Putamen (tissue), 1 donor: ENCODE measurements at places on chromosomes 7 and 10.

DNA sequence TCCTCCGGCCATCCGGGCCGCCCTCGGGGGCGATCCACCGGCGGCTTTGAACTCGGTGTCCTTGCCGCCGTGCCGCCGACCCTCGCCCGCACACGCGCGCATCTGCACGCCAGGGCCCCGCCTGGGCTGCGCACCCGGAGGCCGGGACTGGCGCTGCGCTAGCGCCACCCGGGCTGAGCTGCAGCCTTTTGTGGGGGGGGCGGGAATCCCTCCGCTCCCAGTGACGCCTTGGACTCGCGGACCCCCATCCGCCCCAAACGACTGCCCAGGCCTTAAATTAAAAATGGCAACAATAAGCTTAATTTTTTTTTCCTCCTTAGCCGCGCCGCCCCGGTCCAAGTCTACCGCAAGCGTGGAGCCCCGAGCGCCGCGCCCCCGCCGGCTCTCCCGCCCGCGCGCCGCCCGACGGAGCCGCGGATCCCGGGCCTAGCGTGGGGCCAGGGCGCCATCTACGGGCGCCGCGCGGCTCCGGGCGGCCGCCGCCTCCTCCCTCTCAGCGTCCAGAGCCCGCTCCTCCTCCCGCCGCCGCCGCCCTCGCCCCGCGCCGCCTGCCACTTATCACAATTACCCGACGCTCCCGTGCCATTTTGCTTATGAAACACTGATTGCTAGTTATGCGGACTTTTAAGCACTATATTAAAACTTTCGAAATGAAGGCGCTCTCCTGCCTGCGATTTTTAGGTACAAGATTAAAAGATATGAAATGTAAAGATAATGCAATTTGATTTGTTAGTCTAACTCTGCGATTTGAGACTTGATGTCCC lies 7.5 kb upstream of the EBF3 start:
- DNase-seq: peak; percentile 3

- no peak for DNase-seq
Observed at GRCh38 chr10:43257347-43258210, 9.3 kb downstream of the RASGEF1A start.

DNA sequence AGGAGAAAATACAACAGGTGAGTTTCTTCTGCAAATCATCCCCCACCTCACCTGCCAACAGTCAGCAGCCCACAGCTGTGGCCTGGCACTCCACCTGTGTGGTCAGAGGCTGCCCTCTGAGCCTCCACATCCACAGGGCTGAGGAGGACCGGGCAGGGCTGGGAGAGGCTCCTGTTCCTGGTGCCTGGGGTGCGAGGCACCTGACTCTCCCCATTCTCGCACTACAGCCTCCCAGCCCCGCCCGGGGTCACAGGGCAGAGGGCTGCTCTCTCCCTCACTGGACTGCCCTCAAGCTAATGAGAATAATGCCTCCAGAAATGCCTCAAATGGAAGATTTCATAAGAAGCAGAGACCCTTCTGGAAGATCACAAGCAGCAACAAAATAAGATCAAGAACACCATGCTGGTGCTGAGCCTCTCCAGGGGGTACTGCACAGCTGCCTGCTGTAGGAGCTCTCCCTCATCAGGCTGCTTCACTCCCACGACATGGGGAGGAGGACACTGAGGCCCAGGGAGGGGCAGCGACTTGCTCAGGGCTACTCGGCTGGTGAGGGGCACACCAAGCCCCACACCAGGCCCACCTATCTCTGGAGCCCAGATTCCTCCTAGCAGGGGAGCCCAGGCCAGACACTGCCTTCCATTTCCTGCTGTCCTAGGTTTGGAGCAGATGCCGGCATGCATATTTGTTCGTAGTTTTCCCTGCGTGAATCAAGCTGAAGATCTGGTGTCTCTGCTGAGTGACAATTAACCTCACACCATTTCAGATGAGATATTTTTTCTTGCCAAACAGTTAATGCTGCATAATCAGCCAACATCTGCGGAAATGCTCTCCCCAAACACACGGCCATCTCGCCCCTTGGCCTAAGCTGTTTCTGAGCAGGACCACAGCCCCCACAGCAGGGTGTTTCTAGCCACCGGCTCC lies 76.5 kb downstream of the FAM53B start:
- DNase-seq: no peak

DNA sequence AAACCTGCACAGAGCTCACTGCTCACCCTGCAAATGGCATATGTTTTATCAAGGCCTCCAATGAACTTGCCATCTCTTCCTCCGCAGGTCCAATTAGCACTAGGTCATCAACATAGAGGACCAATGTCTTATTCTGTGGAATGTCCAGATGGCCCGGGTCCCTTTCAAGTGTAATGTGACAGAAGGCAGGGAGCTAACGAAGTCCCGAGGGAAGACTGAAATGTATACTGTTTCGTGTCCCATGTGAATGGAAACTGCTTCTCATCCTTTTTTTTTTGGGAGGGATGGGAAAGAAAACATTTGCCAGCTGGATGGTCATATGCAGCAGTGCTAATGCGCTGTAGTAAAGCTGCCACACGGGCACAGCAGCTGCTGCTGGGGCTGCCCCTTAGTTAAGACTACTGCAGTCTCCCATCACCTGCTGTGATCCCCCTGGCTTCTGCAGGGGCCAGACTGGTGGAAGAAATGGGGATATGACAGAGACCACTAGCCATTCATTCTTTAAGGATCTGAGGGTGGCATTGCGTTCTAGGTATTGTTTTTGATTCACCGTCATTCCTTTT lies 61.7 kb upstream of the CCNY start:
- no peak for DNase-seq

- DNase-seq: no peak
Observed at GRCh38 chr7:142319970-142320369, 62.1 kb upstream of the PRSS58 start.

- DNase-seq: peak; percentile 39
Observed at GRCh38 chr10:1476455-1476803, 260.9 kb downstream of the ADARB2 start.

- no peak for DNase-seq
Observed at GRCh38 chr7:68969571-68969970, 628.7 kb upstream of the AUTS2 start.

DNA sequence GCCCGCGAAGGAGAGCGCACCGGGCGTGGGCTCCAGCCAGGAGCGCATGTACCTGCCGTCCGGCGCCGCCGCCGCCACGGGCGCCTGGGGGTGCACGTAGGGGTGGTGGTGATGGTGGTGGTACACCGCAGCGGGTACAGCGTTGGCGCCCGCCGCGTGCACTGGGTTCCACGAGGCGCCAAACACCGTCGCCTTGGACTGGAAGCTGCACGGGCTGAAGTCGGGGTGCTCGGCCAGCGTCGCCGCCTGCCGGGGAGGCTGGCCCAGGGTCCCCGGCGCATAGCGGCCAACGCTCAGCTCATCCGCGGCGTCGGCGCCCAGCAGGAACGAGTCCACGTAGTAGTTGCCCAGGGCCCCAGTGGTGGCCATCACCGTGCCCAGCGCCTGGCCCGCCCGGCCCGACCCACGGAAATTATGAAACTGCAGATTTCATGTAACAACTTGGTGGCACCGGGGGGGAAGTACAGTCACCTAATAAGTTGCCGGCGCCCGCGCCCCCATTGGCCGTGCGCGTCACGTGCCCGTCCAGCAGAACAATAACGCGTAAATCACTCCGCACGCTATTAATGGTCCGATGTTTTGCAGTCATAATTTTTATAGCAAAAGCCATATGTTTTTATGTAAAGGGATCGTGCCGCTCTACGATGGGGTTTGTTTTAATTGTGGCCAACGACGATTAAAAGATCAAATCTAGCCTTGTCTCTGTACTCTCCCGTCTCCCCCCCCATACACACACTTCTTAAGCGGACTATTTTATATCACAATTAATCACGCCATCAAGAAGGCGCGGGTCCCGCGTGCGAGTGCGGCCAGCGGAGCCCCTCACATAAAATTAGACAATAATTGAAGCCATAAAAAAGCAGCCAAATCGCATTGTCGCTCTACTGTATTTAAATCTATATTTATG lies at the start of gene HOXA9:
HOXA9 (minus strand) TSS at position 449 of the 907 bp plus-strand sequence; CDS start at position 369, 80 bp downstream.
- no peak for DNase-seq

DNA sequence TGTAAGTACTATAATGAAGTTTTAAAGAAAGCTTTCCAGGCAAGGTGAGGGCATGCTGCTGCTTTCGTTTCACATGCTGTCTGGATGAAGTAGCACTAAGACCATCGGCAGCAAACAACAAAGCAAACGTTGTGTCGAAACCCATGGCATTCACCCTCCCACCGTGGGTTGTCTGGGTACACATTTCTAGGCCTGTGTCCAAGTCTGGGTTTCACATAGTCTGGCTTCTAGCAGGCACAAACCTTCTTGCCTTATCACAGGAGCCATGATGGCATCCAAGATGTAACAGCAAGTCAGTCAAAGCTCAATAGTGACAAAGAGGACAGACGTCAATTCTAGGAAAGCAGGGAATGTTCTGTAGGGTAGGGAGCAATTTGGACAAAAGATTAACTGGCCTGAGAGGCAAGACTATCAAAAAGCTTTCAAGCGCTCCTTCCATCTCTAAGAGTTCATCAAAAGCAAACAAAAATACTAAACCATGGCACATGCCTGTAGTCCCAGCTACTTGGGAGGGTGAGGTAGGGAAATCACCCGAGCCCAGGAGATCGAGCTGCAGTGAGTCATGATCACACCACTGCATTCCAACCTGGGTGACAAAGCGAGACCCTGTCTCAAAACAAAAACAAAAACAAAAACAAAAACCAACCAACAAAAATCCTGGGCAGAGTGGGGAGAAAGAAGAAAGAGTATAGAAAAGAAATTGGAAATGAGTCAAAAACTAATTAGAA lies 42.7 kb downstream of the PAXIP1 start:
- peak; percentile 19 for DNase-seq

DNA sequence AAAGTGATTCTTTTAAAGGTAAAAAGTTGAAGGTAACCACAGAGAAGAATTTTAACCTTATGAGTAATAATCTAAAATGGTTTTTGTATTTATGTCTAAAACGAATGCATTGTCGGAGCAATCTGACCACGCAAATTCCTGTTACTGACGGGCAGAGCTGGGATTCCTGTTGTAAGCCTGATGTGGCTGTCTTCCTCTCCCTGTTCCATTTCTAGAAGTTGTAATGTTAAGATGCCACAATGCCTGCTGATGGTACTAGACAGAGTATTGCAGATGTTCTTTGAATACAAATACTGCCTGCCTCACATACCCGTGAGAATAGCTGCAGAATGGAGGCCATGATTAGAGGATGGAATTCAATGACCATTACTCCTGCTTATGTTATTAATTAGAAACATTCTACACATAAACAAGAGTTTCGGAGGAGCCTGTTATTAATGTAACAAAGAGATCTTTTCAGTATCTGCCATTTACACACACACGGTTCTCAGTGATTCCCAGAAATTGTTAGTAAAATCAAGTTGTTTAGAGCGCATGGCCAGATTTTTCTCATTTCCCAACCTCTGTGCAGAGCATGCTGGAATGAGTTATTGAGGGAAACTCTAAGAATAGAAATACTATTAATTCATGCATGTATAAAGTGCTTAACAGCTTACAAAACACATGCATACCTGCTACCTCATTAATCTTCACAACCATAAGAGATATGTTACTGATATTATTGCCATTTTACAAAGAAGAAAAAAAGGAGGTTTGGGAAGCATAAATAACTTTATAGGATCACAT lies 196.8 kb downstream of the PTN start:
- no peak for DNase-seq

GRCh38 chr7:147182874-147183273 lies 1066.3 kb downstream of the CNTNAP2 start:
- no peak for DNase-seq

GRCh38 chr10:1251769-1252168 lies 195.6 kb downstream of the WDR37 start:
- peak; percentile 75 for DNase-seq

GRCh38 chr7:98594787-98595186 lies 22.3 kb upstream of the NPTX2 start:
- no peak for DNase-seq

DNA sequence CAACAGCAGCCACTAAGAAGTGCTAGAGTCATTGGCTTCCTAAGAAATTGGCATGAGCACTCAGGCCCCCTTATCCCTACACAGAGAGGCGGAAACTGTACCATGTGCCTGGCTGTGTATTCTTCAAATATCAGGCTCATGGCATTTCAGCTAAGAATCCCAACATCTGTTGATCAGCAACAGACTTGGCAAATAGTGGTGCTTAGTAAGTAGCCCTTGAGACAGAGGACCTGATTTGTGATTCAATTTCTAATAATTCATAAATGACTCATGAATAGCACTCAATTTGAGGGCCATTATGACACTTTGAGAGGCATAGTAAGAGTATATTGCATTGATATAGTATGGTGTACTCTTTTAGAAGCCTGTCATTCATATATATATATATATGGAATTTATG lies 309.1 kb downstream of the LRMDA start:
- no peak for DNase-seq

- DNase-seq: no peak
Observed at GRCh38 chr10:19791032-19791431, 25.2 kb upstream of the PLXDC2 start.

- DNase-seq: no peak
Observed at GRCh38 chr7:129362496-129362895, 71.7 kb upstream of the STRIP2 start.

DNA sequence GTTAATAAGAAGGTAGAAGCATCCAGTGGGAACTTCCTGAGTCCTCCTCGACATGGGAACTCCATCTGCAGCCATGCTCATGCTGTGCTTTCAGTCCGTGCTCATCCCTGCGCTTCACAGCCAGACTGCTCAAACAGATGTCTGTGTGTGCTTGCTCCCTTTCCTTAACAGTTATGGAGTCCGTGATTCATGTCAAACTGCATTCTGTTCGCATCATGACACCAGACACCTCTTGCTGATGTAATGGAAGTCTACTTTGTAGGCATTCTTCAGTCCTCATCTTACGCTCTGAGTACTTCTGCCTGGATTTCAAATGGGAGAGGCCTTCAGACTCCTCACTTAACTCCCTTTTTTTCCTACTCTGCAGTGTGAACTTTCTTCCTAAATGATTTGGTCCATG lies 304.9 kb downstream of the SUGCT start:
- no peak for DNase-seq

GRCh38 chr10:118520116-118520742 lies 75.2 kb downstream of the PRLHR start:
- DNase-seq: no peak

DNA sequence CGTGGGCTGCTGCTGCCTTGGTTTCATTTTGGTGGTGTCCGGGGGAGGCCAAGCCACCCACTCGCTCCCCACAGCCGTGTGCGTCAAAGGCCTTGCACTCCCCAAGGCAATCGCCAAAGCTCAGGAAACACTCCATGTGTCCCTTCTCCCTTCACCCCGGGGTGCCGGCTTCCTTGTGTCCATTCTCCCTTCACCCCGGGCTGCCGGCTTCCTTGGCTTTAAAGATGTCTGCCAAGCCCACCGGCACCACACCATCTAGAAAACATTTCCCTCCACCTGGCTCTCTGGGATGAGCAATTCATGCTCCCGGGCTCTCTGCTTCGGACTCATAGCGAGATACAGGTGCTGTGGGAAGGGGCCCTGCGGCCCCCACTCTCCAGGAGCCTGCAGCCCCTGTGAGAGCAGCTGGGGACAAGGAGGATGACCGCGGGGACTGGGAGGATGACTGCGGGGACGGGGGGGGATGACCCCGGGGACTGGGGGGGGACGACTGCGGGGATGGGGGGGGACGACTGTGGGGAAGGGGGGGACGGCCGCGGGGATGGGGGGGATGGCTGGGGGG lies 322.1 kb downstream of the DNAJB6 start:
- DNase-seq: no peak

GRCh38 chr10:124725171-124725631 lies 19.0 kb downstream of the FAM53B start:
- no peak for DNase-seq
